Right atrium auricular region (tissue), 2 donors: ENCODE measurements at places on chromosomes 12 and 14. TPM values are rescaled to one million over a fixed set of nuclear protein-coding genes. Genes with fewer than 3 reads are reported as not detected.

DNA sequence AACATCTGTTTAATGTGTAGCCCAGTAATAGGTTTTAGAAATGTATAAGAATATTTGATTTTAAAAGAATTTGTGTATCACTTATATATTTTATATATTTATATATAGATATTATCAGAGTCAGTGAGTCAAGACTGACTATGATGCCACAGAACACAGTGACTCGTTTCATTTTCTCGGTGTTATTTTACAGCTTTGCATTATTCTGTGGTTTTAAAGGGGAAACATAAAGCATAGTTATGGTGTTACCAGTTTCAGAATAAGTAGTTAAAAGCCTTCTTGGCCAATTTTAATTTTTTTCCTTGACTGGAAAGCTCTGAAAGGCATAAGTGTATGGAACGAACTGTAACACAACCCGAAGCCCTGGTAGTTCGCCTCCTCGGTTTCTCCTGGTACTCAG lies 91.0 kb downstream of the GRIP1 start:
- DNase-seq, result no peak

GRCh38 chr14:36365766-36366165 lies 45.3 kb upstream of the MBIP start:
- DNase-seq, result no peak

Gene LRRIQ1
- total RNA-seq, result 0.12 TPM

DNA sequence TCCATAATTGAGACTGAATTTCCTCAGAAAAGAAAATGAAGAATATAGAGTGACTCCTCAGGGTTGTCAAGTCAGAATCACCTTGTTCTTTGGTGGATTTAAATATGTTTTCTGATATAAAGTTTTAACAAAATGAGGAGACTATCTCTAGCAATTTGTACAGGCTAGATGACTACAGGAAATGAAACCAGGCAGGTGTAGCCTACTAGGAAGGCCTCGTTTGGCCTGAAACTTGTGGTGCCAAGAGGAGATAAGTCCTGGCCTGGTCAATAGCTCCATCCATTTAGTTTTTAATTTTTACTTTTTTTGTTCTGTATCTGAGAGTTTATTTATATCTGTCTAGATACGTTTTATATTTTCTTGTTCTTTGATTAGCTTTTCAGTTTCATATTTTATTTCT lies 41.5 kb downstream of the SNAPC1 start:
- DNase-seq, result no peak

Gene BATF
- total RNA-seq, result 1.4 TPM
